ENCODE measurements at places on chromosomes 5 and 9. TPM values are rescaled to one million over a fixed set of nuclear protein-coding genes. Genes with fewer than 3 reads are reported as not detected.

The SLC34A1 gene
- not detected for total RNA-seq

The DHFR gene
- total RNA-seq: 13.0 TPM

The FBN2 gene
- 236 TPM for total RNA-seq

The PHYHD1 gene
- 2.0 TPM for total RNA-seq

The GRPEL2 gene
- 69.5 TPM for total RNA-seq

The FAXDC2 gene
- 0.79 TPM for total RNA-seq

The PLCXD3 gene
- total RNA-seq: not detected

The TTC16 gene
- total RNA-seq: 0.19 TPM

The OR1N2 gene
- not detected for total RNA-seq

The TRAF1 gene
- total RNA-seq: 0.84 TPM

The ST8SIA4 gene
- 0.54 TPM for total RNA-seq

The PFN3 gene
- not detected for total RNA-seq

The F2R gene
- 17.3 TPM for total RNA-seq

The BAAT gene
- total RNA-seq: 0.14 TPM

- peak; percentile 30 for DNase-seq
Measured at GRCh38 chr5:129135633-129136032, 41.1 kb downstream of the ISOC1 start.

- DNase-seq: no peak
Measured at GRCh38 chr5:65113771-65114170, 345.0 kb downstream of the CWC27 start.

DNA sequence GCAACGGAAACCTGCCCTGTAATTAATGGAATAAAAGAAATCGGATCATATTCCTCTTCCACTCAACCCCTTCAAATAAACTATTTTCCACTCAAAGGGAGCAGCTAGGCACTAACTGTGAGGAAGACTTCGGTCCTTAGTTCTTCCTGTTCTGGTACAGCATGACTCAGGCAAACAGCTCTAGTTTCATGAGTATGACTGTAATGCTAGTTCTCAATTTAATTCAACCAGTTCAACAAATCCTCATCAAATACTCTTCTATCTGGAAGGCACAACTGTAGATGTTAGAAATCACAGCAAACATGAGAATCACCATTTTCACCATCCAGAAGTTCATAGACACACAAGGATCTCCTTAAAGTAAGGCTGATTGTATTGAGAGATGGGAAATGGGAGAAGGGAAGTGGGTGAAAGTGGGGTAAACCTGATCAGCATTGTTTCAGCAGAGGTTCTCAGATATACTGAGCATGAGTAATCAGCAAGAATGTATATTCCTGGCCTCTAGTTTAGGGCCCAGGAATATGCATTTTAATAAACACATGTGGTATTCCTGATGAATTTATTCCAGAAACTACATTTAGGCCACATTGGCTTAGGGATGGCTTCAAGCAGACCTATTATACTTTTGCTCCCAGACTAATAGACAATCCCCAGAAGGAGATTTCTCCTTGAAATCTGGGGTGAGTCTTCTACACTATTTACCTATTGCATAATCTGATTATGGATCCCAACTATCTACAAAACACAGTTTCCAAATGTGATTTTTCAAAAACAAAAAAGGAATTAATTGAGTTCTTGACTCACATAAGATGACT is 141.1 kb upstream of the SLC12A2 start:
- DNase-seq: no peak

DNA sequence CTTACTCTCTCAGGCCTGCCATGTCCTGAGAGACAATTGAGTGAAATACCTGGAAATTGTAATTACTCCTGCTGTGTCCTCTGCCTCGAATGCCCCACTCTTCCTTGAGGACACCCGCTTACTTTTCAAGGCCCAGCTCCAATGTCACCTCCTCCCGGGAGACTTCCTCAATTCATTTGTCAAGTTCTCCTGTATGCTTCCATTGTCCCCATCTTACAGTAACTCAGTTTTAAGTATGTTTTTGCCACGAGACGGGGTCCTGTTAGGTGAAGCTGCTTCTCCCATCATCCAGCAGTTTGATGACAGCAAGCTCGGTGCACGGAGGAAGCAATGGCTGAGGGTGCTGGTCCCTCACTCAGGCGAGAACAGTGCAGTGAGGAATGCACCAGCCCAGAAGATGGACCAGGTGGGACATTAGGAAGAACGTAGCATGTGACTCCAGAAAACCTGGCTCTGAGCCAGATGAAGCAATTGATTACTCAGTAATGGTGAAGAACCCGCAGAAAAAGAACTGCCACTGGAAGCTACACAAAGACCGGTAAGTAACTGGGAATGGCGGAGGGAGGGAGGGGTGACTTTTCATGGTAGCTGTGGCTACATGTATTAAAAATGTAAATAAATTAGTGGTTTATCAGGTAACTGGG is 274.8 kb downstream of the DENND1A start:
- no peak for DNase-seq

GRCh38 chr5:64145216-64145895 is 20.3 kb upstream of the RNF180 start:
- DNase-seq: no peak

- DNase-seq: no peak
Measured at GRCh38 chr5:58911270-58911669, 328.4 kb downstream of the RAB3C start.

GRCh38 chr9:9122230-9122875 is 1322.8 kb upstream of the DMAC1 start:
- no peak for DNase-seq

GRCh38 chr9:104144336-104144735 is 50.2 kb downstream of the SMC2 start:
- peak; percentile 17 for DNase-seq

- DNase-seq: no peak
Measured at GRCh38 chr5:64519263-64519662, 13.4 kb downstream of the RGS7BP start.

DNA sequence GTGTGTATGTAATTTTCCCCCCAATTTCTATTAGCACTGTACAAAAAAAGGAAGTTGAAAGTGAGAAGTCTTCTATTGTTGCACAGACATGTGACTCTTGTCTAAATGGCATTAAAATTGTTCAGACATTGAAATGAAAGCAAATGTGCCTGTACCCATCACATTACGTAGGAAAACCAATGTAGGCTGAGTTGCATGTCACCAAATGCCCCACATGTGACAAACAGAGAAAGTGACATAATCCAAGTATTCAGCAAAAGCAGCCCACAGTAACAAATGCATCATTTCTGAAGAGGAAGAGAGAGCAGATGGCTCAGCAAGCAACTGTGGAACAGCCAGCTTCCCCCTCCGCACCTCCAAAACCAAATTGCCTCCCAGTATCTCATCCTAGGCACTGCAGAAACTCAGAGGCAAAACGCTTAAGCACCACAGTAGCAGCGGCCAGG is 161.5 kb upstream of the NR4A3 start:
- no peak for DNase-seq

DNA sequence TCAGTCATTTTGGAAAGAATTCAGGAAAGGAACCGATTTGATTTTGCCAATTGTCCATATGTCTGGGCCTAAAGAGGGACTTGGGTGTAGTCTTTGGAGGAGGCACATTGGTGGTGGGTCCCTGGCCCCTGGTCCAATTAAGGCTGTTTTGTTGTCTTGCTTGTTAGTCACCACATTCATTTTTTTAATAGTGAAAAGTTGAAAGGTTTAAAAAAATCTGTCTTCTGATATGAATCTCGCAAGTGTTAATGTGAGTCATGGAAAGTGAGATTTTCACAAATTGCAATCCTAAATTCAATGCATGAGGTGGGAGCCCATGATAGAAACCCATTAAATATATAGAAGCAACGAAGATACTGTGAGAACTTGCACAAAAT is 165.9 kb upstream of the OTULINL start:
- no peak for DNase-seq

- DNase-seq: peak; percentile 34
Measured at GRCh38 chr5:173281910-173282309, 46.3 kb downstream of the STC2 start.

- DNase-seq: peak; percentile 2
Measured at GRCh38 chr5:43947935-43948334, 345.0 kb downstream of the NNT start.

- peak; percentile 78 for DNase-seq
Measured at GRCh38 chr9:26746357-26747072, 146.1 kb downstream of the CAAP1 start.

GRCh38 chr5:9374025-9374424 is 171.8 kb downstream of the SEMA5A start:
- DNase-seq: no peak

DNA sequence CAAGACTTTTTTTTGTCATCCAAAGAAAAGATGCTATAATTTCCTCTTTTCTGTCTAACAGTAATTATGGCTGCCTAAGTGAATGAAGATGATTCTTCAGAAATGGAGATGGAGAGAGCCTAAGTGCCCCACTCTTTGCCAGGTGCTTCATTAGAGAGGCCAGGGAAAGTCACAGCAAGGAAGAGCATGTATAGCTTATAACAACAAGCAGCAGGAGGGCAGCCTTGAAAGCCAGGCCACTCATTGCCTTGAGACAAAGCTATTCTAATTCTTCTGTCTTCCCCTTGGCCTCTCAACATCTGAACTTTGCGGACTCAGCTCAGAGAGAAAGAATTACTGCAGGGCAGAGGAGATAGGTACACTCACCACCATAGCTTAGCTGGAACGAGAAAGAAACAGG is 112.0 kb upstream of the ZNF366 start:
- DNase-seq: no peak

- DNase-seq: peak; percentile 22
Measured at GRCh38 chr9:6598249-6598725, 47.2 kb downstream of the GLDC start.

DNA sequence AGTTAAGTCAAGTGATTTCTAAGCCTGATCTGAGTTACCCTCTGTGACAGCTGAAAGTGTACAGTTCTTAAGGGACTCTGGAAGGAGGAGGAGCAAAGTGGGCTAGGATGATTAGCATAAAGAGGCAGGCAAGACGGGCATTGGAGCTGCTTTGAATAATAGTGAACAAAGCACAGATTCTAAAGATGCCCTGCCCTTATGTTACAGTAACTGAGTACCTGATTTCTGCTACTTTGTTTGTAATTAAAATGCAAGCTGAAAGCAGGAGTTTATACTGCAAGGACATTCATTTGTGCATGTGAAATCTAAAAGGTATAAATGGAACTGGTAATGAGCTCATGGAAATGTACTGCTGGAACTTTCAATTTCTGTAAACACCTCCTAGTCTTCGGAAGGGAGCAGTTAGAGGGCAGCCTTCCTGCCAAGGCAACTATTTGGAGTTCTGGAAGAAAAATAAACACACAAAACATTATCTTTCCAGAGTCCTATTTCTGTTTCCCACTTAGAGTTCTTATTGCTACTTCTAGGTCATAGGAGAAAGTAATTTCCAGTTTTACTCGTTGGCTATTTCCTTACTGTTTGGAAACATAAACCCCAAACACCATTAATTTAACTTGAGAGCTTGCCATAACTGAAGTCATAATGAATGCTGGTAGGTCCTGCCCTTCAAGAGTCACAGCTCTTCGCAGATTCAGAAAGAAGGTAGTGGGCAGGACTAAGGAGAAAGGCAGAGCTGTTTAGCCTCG is at the start of gene RANBP3L:
RANBP3L (minus strand) TSS at position 45 of the 746 bp plus-strand sequence. CDS start 486 bp downstream, outside the sequence.
- peak; percentile 62 for DNase-seq

- DNase-seq: no peak
Measured at GRCh38 chr5:96931605-96932004, 4.3 kb upstream of the LNPEP start.

- DNase-seq: no peak
Measured at GRCh38 chr5:102895234-102895633, 140.1 kb downstream of the PAM start.

DNA sequence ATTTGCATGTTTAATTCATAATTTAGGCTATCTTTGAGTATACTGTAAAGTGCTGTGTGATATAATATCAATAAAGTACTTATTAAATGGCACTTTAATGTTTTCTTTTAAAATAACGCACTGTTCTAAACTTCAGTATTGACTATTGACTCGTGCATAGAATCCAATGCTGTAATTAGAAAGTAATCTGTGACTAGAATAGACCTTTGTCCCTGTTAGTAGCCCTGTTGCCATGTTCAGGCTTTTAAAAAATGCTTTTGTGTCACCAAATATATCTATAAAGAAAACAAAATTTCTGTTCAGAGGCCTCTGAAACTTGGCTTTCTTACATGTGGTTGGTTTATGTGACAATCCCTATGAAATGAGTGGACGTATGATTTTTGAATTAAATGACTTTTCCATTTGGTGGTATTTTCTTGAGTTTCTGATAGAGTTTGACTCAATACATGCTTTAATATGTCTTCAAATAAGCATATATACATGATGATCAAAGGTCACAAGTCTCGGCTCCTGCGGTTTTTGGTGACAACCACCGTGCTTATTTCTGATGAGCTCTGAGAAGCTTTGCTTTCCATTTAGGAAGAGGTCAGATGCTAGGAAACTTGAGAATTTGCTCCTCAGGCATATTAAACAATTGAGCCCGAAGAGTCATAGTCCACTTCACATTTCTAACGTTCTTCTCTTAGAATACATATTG is 174.7 kb downstream of the NR3C1 start:
- no peak for DNase-seq

DNA sequence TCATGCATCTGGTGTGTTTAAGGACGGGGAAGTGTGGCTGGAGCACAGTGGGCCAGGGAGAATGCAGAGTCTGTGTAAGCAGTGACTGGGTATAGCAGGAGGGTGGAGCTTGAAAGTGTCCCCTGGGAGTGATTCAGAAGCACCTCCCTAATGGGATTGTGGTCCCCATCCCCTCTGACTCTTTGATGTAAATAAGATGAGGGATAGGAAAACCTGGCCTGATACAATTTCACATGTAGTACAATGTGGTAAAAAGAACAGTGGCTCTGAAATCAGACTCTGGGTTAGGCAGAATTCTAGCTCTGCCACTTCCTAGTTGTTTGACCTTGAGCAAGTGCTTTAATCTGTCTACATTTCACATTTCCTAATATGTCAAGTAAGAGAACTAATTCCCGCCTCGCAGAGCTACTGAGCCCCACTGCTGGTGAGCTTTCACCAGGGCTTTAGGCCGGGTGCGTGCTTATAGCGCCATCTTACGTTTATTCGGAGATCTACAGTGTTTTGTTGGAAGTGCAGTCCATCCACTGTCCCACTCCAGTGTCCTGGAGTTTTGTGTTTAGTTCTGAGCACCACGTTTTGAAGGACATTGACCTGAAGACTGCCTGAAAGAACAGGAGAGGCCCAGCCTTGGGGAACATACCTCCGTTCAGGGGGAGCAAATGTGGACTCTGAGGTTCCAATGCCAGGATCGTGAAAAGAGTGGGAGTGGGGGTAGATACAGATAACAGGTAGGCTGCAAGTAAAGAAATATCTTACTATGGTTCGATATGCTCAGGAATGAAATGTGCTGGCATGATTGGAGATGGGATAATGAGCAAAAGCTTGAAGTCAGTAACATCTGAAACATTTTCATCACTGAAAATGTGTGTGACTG is 51.2 kb upstream of the TESK1 start:
- DNase-seq: peak; percentile 78

GRCh38 chr5:167051402-167051768 is 1240.1 kb upstream of the WWC1 start:
- DNase-seq: no peak

GRCh38 chr9:79353856-79354520 is 217.8 kb upstream of the TLE4 start:
- DNase-seq: peak; percentile 12

DNA sequence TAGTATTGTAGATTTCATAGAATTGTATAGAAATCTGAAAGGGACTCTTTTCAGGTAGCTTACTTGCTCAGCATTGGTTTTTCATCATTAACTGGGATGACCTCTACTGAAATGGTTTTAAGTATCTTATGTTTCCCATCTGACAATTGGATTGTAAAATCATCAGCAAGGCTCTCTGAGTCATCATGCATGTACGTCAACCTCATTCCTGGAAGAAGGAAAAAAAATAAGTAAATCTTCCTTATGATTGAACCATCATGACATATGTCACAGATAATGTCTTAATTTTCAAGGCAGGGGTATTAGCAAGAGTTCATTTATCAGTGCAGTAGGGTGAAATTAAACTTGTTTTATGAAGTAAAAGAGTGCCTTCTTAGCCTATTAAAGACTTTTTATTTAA is 74.9 kb upstream of the CER1 start:
- DNase-seq: peak; percentile 39

All from MCF 10A (cell line).